Cerebellar nuclear complex (tissue), 1 donor: ENCODE measurements at places on chromosomes 3 and 15.

GRCh38 chr3:59605318-59605717 lies 555.5 kb upstream of the CFAP20DC start:
- DNase-seq = no peak

DNA sequence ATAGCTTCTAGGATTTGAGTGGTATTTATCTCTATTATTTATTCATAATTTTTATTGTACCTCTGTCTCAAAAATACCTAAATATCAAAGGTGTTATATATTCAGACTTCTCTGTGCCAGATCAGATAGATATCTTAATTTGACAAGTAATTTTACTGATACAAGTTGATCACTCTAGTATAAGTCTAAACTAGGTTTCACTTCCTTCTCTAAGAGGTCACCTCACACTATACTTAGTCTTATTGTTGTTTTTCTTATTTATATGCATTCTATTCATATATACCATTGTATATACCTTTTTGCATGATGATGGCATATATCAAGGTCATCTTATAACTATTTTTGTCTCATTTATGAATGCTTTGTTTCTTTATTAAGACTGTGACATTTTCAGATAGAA lies 26.4 kb upstream of the HGD start:
- DNase-seq = no peak

GRCh38 chr15:99450896-99451358 lies 114.9 kb upstream of the MEF2A start:
- no peak for DNase-seq

GRCh38 chr3:176794406-176794805 lies 402.9 kb downstream of the TBL1XR1 start:
- DNase-seq = no peak

DNA sequence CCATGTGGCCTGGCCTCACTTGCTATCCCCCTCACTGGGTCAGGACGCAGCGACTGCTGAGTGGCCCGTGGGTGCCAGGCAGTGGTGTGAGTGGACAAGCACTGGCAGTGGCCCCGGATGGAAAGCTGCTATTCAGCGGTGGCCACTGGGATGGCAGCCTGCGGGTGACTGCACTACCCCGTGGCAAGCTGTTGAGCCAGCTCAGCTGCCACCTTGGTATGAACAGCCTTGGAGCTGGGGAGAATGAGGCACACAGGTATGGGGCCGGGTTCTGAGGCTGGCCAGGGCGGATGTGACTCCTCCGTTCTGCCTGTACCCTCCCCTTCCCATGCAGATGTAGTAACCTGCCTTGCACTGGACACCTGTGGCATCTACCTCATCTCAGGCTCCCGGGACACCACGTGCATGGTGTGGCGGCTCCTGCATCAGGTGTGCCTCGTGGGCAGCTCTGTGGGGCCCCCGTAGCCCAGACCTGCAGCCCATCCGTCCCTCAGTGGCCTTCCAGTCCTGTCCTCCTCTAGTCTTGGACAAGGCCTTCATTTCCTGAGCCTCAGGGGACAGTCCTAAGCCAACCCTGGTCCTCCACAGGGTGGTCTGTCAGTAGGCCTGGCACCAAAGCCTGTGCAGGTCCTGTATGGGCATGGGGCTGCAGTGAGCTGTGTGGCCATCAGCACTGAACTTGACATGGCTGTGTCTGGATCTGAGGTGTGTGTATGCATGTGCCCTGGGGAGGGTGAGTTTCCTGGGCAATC lies 28.2 kb downstream of the NBEAL2 start:
- DNase-seq = no peak

DNA sequence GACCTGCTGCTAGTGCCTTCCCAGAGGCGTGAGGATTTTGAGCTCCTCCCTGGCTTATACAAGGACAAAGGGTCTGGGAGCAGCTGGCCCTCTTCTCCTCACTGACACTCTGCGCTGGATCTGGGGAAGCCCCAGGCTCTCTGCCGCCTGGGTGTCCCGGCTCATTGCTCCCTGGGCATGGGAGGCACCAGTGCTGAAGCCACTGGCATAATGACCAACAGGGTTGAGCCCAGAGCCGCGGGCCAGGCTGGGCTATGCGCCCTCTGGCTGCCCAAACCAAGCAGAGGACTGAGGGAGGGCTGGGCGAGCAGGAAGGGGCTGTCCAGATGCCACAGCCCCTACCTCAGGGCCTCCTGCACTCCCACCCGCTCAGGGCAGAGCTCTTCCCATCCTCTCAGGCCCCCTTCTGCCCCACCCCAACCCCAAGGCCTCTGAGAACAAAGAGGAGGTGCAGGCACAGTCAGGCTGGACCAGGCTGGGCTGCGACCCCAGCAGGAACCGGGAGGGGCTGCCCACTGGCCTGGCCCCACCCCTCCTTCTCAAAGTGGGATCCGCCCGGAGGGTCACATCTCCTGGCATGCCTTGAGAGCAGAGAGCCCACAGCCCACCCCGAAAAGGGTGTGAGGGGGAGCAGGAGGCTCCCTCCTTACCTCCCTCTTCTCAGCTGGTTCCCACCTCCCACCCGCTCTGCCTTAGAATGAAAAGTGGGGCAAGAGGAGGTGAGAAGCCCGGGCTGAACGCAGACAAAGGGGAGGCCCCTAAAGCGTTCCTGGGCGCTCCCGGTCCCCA lies 1.6 kb downstream of the LINGO1 start:
- DNase-seq = no peak

GRCh38 chr15:94677202-94677790 lies 445.9 kb downstream of the MCTP2 start:
- DNase-seq = no peak

GRCh38 chr15:64749167-64749566 lies 26.2 kb downstream of the RBPMS2 start:
- DNase-seq = no peak

DNA sequence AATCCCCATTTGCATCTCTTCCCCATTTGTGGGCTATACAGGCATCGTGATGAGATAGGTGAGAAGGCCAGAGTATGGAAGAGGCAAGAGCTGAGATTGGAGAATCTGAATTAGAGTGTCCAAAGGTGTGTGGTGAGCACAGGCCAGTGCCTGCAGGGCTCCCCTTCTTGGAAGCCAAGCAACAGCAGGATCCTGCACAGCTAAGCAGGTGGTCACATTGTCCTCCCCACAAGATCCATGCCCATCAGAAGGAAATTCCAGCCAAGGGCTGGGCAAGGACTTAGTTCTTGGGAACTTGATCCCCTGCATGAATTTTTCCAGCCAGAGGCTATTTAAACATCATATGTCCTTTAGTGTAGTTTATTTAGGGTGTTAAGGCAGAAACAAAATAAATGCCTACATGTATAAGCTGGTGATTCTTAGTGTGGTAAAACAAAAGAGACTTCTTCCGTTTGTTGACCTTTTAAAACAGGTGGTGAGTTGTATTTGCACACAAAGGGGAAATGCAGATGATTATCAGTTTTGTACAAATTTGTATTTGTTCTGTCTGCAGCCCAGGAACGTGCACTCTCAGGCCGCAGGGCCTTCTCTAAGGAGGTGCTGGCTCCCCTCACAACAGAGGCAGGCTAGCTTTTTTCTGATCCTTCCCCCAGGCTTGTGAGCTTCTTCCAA lies 110.2 kb downstream of the PLCL2 start:
- DNase-seq = no peak

DNA sequence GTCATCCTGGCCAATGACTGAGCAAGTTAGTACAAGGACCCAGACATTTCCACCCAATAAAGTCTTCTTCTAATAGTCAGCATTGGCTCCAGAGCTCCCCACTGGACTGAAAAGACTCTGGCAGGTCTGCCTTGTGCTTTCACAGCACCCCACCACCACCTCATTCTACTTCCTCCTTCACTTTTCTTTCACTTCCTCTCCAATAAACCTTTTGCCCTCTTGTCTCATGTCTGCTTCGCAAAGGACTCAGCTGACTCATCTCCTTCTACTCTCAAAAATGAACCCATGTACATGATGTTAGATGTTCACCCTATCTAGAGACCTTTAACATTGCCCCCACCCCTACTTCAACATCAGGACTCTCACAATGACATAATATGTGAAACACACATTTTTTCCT lies 181.0 kb upstream of the PPP2R3A start:
- no peak for DNase-seq

- no peak for DNase-seq
Measured at GRCh38 chr3:128263946-128264345, 110.7 kb downstream of the EEFSEC start.

DNA sequence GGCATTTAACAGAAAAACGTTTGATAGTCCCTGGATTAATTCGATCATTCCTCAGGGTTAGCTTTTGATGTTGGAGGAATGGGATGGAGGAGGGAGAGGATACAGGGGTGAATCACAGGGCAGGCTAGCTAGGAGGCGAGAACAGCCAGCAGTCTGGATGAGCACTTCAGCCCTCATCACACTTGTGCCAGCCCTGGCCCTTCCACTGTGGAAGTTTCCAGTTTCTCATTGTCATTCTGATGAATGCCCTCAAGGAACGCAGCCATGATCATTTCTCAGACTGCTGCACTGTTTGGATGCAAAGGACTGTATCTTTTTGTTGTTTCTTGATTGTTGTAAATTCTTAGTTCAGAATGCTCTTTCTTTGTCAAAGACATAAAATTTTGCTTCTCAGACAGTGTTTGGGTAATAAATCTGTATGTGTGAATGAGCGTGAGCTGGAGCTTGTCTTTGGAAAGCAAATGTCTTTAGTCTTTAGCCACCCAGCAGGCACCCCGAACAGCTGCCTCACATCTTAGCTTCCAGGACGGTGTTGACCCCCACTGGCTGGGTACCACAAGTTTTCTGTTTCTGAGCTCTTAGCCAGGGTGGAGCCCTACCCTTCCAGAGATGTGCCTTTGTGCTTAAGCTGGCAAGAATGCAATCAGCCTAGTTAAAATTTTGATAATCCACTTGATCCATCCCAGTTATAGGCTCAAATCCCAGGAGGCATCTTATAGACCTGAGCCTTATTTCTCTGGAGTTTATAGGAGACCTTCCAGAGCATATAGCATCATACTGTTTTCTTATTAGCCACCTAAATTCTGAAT lies 121.1 kb downstream of the PDCD6IP start:
- DNase-seq = no peak

DNA sequence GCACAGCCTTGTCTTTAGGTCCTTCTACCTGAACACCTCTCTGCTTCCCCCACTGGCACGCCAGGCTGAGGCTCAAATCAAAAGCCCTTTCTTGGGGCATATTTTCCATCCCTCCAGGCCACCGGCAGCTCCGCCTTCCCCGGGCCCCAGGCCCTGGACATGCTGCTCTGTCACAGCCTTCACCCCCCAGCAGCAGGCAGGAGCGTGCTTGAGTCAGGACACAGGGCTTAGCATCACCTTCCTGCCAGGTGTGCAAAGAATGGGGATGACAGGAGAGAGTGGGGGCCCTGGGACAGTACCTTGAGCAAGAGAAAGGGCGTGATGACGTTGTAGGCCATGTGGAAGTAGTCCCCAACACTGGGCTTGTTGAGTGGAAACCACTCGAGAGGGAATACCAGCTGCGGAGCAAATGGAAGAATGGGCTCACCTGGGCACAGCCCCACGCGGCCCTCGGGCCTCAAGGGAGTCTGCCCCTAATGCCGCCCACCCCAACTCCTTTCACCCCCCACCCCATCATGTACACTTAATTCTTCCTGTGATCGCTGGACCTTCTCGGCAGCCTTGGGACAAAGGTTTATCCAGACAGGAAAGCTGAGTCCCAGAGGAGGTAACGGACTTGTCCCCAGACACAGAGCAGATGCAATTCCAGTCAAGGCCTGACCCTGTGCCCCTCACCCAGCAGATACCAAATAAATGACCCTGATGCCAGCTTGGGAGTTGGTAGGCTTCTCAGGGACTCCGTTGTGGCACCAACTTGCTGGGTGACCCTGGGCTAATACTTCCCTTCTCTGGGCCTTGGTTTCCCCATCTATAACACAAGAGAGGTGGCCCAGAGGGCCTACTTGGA lies 9.1 kb upstream of the CALML4 start:
- DNase-seq = no peak

- no peak for DNase-seq
Measured at GRCh38 chr15:60525341-60526039, 46.5 kb upstream of the ICE2 start.

- DNase-seq = no peak
Measured at GRCh38 chr3:78496501-78496900, 1271.3 kb downstream of the ROBO1 start.

DNA sequence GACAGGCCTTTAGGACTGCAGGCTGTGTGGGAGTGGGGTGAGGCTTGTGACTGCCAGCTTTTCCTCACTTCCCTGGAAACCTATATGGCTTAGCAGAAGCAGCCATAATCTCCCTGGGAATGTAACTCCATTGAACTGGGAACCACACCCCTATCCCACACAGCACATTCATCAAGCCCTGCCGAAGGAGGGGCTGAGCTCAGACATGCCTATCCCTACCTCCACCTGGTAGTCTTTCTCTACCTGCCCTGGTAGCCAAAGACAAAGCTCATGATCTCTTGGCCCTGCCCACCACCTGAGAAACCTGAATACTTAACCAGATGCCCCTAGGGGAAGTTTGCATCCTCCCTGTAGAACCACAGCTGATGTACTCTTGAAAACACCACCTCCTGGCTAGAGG lies 219.8 kb downstream of the UNC13C start:
- no peak for DNase-seq

DNA sequence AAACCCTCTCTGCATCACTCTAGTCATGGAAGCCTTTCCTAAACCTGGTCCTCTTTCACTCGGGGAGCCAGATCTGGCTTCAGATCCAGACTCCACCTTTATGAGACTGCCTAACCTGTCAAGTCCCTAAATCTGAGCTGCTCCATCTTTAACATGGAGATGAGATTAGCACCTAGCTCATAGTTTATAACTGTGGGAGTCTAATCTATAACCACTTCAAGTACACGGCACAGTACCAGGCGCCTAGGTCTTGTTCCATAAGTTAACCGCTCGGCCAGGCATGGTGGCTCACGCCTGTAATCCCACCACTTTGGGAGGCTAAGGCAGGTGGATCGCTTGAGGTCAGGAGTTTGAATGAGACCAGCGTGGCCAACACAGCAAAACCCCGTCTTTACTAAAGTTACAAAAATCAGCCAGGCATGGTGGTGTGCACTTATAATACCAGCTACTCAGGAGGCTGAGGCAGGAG lies 30.3 kb downstream of the TPM1 start:
- DNase-seq = no peak

DNA sequence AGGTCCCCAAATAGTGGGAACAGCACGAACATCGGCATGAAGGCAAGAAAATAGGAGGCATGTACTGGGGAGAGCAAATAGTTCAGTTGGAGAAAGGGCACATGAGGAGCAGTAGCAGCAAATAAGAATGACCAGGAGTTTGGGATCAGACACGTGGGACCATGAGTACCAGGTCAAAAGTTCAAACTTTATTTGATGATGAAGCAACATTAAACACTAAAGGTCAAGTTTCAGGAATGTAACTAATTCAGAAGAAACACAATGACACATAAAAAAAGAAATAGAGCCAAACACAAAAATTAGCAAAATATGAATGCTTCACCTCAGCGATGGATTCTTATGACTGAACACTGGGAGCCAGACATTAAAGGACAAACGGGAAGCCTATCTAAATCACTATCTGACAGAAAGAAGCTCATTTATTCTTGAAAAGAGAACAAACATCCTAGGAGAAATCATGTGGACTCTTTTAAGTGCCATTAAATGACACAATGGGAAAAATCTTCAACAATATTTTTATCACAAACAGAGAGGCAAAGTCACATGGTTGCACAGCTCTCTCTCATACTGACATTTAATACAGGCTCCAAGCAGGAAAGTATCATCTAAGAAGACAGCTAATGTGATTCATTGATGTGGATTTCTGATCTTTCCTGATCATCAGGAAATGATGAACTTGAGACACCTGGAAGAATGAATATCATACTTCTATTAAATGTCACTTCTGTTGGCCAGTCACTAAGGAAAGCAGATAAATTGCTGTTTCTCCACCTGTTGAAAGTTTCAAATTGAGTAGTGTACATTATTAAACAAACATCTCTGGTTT lies 216.9 kb upstream of the THBS1 start:
- no peak for DNase-seq
